GM23248 (cell line): ENCODE measurements at places on chromosomes 5 and 9. TPM values are rescaled to one million over a fixed set of nuclear protein-coding genes. Genes with fewer than 3 reads are reported as not detected.

SLC23A1 gene
- total RNA-seq, result not detected in 2 replicates

CTSV gene
- not detected in 2 replicates for total RNA-seq

PDZD2 gene
- not detected in 2 replicates for total RNA-seq

TXNDC8 gene
- not detected in 2 replicates for total RNA-seq

GPR21 gene
- total RNA-seq, result 0.65 TPM in 1 of 2 replicates, not detected in the other

OTP gene
- not detected in 2 replicates for total RNA-seq
